NCI-H187 (cell line): ENCODE measurements at places on chromosomes 6 and 20.

DNA sequence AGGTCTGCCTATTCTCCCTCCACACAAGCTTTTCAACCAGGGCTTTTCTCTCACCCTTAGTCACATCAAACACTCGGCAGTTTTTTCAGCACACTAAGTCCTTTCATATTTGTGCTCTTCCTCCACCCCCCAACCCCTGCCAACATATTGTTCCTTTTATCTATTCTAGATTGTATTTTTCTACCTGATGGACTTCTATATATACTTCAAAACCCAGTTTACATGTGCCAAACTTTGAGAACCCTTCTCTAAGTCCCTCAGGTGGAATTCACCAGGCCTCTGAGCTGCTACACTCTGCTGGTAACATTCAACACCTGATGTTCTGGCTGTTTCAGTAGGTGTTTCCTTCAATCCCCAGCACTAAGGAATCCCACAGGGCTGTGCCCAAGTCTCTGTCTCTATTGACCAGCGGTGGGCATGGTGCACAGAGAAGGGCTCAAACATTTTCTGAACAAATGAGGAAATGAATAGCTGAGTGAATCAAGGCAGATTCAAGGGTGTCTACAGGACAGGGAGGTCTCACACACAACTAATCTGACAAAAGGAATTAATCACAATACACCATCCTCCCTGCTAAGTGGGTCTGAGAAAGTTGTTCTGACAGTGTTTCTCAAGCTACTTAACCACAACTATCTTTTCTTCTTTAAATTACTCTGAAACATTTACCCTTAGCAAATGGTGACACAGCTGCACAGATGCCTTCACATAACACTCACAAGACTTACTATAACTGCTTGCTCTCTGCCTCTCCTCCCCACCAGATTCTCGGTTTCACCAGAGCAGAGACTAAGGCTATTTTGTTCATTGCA is 166.5 kb downstream of the TSHZ2 start:
- DNase-seq: no peak

- no peak for DNase-seq
Measured at GRCh38 chr6:56381801-56382251, 134.4 kb upstream of the COL21A1 start.

GRCh38 chr20:62481425-62482145 is 5.8 kb upstream of the GATA5 start:
- DNase-seq: no peak

GRCh38 chr20:37680420-37680819 is 13.4 kb upstream of the CTNNBL1 start:
- no peak for DNase-seq

DNA sequence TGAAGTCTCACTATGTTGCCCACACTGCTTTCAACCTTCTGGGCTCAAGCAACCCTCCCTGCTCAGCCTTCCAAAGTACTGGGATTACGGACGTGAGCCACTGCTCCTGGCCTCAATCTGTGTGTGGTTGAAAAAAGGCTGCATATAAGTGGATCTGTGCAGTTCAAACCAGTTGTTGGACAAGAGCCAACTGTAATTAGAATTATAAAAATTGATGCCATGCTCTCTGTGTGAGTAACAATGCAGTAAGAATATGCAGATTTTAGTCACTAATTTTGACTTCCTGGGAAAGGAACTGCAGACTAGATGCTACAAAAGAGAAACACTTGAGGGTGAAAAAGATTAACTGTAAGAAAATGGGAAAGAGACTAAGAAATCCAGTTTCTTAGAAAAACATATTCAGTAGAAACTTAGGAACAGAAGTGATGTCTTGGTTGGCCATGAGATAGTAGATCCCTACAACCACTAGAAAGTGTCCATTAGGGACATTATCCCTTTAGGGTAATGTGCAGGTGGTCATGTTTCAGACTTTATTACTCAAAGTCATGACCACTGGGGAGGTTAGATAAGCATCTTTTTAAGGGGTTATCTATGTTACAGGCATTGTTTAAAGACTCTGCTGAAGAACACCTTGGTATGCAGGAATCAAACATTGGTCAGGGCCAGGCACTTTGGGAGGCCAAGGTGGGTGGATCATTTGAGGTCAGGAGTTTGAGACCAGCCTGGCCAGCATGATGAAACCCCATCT is 26.3 kb downstream of the ITCH start:
- DNase-seq: no peak

DNA sequence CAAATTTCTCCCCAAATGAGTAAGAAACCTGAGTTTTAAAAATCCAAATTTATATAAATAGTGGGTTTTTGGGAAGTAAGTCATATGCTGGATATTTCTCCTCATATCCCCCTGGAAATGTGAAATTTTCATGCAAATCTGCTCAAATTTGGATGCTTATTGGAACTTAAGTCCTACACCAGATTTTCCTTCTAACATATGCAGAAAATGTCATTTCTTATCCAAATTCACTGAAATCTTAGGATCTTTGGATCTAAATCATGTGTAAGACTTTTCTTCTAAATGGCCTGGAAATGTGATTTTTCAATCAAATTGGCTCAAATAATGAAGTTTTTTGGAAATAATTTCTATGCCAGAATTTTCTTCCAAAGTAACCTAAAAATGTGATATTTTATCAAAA is 33.0 kb downstream of the ZNF133 start:
- DNase-seq: no peak

DNA sequence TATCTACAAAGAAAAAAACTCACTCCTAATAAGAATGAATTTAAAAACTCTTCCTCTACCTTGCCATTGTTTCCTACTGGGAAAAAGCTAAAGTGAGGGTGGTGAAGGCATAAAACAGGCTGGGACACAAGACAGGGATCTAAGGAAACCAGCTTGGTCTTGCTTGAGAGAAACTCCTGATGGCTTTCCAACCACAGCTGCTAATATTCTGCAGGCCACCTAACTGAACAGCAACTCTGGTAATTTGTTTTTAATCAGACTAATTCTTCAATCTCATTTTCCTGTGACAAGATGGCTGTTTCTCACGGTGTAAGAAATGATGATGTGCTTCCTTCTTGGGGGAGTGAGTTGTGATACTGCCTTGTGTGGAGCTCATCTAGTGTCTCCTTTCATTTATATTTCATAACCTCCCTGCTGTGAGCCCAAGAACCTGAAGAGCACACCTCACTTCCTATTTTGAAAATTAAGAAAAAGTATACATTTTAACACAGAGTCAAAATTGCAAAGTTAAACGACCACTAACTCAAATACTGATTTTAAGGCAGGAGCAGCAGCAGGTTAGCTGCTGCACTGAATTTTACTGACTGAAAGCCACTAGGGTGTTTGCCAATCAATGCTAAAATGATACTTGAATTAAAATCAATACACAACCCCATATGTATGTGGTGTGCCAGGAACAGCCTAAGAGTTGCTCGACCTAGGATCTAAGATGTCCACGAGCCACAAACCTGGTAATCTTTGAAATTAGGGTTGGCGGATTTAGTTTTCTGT is 58.0 kb downstream of the BACH2 start:
- no peak for DNase-seq

DNA sequence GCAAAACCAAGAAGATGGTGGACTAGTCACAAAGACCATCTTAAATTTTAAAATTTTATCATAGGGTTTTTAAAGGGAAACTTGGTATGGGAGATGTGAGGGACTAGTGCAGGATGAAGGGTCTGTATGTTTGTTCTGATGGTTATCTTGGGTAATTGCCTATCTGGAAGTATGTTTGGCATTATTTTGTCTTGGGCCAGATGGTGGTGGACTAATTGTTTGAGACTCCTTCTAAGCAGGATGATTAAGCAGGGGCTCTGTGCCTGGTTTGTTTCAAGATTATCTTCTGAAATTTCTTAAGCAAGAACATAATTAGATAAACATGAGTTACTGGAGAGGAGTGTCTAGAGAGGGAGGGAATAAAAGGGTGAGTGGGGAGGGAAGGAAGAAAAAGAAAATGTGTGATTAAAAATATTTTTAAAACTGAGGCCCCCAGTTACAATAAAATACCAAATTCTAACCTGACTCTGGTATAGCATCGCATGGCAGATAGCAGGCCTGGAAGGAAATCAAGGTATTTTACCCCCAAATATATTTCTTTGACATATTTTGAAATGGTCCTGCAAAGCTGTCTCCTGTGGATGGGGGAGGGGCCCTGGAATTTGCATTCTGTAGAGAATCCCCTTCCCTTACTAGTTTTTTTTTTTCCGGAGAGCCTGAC is 49.9 kb upstream of the FAM184A start:
- no peak for DNase-seq

GRCh38 chr6:166097914-166098522 is 69.6 kb downstream of the TBXT start:
- no peak for DNase-seq
